ENCODE measurements at places on chromosomes 2 and 18.
A peak's percentile ranks its signal among the peaks of the same experiment; 100 is the strongest.

- DNase-seq, result no peak
- no peak overlapping the region for H3K27ac ChIP-seq
- H3K27me3 ChIP-seq, result peaks cover 17% of the 10 kb centered on the region
These were observed 39.8 kb upstream of the EVA1A start for GRCh38 chr2:75600461-75601011.

DNA sequence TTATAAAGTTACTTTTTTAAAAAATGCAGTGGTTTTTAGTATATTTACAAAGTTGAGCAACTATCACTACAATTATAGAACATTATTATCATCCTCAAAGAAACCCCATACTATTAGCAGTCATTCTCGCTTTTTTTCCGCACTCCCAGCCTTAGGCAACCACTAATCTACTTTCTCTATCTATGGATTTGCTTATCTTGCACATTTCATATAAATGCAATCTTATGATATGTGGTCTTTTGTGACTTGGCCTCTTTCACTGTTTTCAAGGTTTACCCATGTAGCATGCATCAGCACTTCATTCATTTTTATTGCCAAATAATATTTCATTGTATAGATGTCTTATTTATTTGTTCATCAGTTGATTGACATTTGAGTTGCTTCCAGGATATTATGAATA lies 273.4 kb downstream of the AGPS start:
- H3K4me1 ChIP-seq, result peaks cover 12% of the 10 kb centered on the region
- no peak for DNase-seq
- H3K4me3 ChIP-seq, result no peak overlapping the region
- no peak overlapping the region for H3K27ac ChIP-seq
- H3K27me3 ChIP-seq, result peaks cover 4% of the 10 kb centered on the region

DNA sequence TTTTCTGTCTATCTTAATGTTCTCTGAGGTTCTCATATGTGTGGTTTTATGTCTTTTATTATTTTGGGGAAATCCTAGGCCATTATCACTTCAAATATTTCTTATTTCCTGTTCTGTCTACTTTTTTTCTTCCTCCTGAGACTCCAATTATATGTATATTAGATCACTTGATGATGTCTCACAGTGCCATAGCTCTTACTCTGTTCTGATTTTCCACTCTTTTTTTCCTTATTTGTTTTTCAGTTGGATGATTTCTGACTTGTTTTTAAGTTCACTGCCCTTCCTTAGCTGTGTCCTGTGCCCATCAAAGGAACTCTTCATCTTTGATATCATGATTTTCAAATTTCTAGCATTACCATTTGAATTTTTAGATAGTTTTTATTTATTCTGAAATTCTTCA lies 24.1 kb downstream of the FAM228B start:
- no peaks in the 10 kb centered on the region for H3K4me1 ChIP-seq
- peaks cover 8% of the 10 kb centered on the region for H3K36me3 ChIP-seq
- DNase-seq, result no peak
- no peaks in the 10 kb centered on the region for H3K27me3 ChIP-seq
- H3K4me3 ChIP-seq, result no peak overlapping the region

- no peak for DNase-seq
- H3K27me3 ChIP-seq, result no peaks in the 10 kb centered on the region
- H3K36me3 ChIP-seq, result no peaks in the 10 kb centered on the region
- H3K4me3 ChIP-seq, result no peak overlapping the region
These were observed 107.5 kb upstream of the SRD5A2 start for GRCh38 chr2:31688282-31688681.

DNA sequence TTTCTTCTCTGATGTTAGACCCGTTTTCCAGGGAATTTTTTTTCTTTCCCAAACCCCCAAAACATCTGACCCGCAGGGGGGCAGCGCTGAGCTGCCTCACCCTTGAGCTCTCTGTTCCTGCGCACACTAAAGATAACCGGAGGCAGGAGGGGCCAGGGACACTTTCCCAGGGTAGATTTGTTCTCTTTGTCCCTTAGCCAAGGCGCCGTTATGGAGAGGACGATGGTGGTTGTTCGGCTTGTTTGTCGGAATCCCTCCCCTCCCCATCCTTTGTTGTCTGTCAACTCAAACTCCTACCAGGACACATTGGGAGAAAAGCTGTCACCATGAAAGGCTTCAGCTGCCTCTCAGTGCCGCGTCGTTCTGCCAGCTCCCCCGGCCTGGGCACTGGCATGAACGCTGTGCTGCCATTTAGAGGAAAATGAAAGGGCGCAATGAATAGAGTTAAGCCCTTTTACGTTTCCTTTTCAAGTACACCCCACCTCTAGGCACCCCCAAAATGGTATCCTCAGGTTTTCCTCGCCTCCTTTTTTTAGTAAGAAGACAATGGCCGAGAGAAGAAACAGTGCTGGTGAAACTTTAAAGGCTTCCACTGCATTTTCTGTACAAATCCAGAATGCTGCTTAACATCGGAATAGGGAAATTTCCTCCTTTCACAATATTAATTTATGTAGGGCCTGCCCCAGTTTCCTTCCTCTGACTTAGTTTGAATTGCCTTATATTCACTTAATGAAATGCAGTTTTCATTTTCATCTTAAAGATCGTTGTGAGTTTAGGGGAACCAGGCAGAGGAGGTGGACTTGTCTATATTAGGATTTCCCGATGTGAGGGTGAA lies 62.1 kb downstream of the RND3 start:
- H3K4me3 ChIP-seq, result no peak overlapping the region
- DNase-seq, result no peak
- H3K36me3 ChIP-seq, result no peaks in the 10 kb centered on the region
- H3K27me3 ChIP-seq, result no peaks in the 10 kb centered on the region

DNA sequence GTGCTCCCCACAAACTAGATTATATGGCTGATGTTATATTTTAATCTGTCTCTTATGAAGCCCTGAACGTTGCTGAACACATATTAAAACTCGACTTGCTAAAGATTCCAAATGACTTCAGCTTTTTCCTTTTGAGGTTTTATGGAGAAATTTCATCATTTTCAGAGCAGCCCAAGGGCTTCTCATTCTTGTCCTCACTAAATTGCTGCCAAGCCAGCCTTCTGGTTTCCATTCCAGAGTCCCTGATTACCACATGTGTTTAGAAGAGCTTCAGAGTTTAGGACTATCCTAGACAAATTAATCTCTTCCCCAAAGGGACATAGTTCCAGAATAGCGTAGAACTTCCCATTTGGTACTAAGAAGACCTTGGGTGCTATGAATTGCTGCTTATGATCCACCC lies 77.8 kb upstream of the CCDC195 start:
- DNase-seq, result no peak
- H3K4me3 ChIP-seq, result no peak overlapping the region
- H3K36me3 ChIP-seq, result peaks cover 82% of the 10 kb centered on the region
- H3K27ac ChIP-seq, result no peak overlapping the region

DNA sequence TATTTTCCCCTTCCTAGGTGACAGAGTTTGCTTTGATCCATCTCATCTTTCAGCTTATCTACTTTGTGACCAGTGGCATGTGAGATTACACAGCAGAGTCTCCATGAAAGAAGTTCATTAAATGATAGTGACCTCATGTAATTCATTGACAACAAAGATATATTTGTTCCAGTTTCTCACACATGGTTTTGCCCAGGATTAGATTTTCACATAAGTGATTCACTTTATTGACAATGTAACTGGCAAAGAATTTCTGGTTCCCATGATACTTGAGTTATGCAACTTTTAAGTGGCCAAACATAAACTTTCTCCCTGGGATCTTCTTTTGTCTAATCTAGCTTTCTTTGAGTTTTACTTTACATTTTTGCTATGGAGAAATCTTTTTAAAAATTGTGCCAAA lies 50.0 kb downstream of the MC4R start:
- no peak overlapping the region for H3K27ac ChIP-seq
- no peaks in the 10 kb centered on the region for H3K36me3 ChIP-seq
- no peaks in the 10 kb centered on the region for H3K4me1 ChIP-seq
- H3K4me3 ChIP-seq, result no peak overlapping the region
- H3K27me3 ChIP-seq, result no peaks in the 10 kb centered on the region

DNA sequence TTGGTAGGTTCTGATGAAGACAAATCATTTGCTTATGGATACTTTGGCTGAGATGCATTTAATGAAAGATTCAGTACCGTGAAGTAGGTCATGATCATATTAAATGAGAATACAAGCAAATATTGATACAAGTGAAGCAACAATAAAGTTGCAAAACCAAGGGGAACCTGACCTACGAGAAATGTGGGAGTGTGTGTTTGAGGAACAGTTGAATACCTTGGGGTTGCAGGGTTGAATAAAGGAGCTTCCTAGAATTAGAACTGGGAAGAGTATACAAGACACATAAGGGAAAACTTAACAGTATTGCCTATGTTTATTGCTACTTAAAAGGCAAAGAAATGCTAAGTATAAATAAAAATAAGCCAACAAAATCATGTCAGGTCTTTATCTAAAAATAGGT lies 702.9 kb downstream of the ERBB4 start:
- no peak for DNase-seq
- H3K4me3 ChIP-seq, result no peak overlapping the region
- no peaks in the 10 kb centered on the region for H3K4me1 ChIP-seq
- H3K27ac ChIP-seq, result no peak overlapping the region
- no peaks in the 10 kb centered on the region for H3K36me3 ChIP-seq

- peaks cover 5% of the 10 kb centered on the region for H3K4me1 ChIP-seq
- DNase-seq, result no peak
- H3K36me3 ChIP-seq, result no peaks in the 10 kb centered on the region
- no peak overlapping the region for H3K27ac ChIP-seq
These were observed 524.2 kb upstream of the TCF4 start for GRCh38 chr18:56112013-56112749.

- DNase-seq, result no peak
- no peak overlapping the region for H3K27ac ChIP-seq
- H3K4me3 ChIP-seq, result no peak overlapping the region
These were observed 36.4 kb downstream of the PXDN start for GRCh38 chr2:1707771-1708418.

- H3K27me3 ChIP-seq, result peaks cover 6% of the 10 kb centered on the region
- no peaks in the 10 kb centered on the region for H3K36me3 ChIP-seq
These were observed 63.5 kb downstream of the TBC1D8 start for GRCh38 chr2:101087638-101088037.

GRCh38 chr2:230680463-230681170 lies 32.0 kb upstream of the CAB39 start:
- peaks cover 19% of the 10 kb centered on the region for H3K36me3 ChIP-seq
- DNase-seq, result no peak
- H3K4me1 ChIP-seq, result peaks cover 60% of the 10 kb centered on the region
- no peak overlapping the region for H3K4me3 ChIP-seq

GRCh38 chr18:56489893-56490292 lies 148.5 kb downstream of the TXNL1 start:
- no peaks in the 10 kb centered on the region for H3K4me1 ChIP-seq
- H3K36me3 ChIP-seq, result no peaks in the 10 kb centered on the region
- H3K27ac ChIP-seq, result no peak overlapping the region
- no peak overlapping the region for H3K4me3 ChIP-seq

GRCh38 chr2:65686928-65687521 lies 254.6 kb upstream of the SPRED2 start:
- H3K4me1 ChIP-seq, result no peaks in the 10 kb centered on the region
- H3K27me3 ChIP-seq, result peaks cover 2% of the 10 kb centered on the region
- no peak overlapping the region for H3K27ac ChIP-seq
- H3K4me3 ChIP-seq, result no peak overlapping the region
- H3K36me3 ChIP-seq, result no peaks in the 10 kb centered on the region
- DNase-seq, result no peak

GRCh38 chr2:241514553-241514952 lies 6.2 kb upstream of the STK25 start:
- peaks cover 25% of the 10 kb centered on the region for H3K4me1 ChIP-seq
- peaks cover 6% of the 10 kb centered on the region for H3K36me3 ChIP-seq
- no peak overlapping the region for H3K4me3 ChIP-seq
- H3K27ac ChIP-seq, result no peak overlapping the region
- no peaks in the 10 kb centered on the region for H3K27me3 ChIP-seq
- no peak for DNase-seq

- H3K27ac ChIP-seq, result no peak overlapping the region
- H3K4me3 ChIP-seq, result no peak overlapping the region
- DNase-seq, result no peak
- no peaks in the 10 kb centered on the region for H3K36me3 ChIP-seq
- peaks cover 3% of the 10 kb centered on the region for H3K27me3 ChIP-seq
These were observed 102.8 kb upstream of the RNF152 start for GRCh38 chr18:61995618-61996017.

GRCh38 chr2:30959653-30960052 lies 152.4 kb upstream of the CAPN13 start:
- no peak overlapping the region for H3K4me3 ChIP-seq
- no peaks in the 10 kb centered on the region for H3K27me3 ChIP-seq
- H3K4me1 ChIP-seq, result no peaks in the 10 kb centered on the region
- no peak for DNase-seq

GRCh38 chr2:62369541-62370202 lies 136.3 kb downstream of the TMEM17 start:
- no peaks in the 10 kb centered on the region for H3K36me3 ChIP-seq
- no peaks in the 10 kb centered on the region for H3K27me3 ChIP-seq
- H3K4me1 ChIP-seq, result no peaks in the 10 kb centered on the region

DNA sequence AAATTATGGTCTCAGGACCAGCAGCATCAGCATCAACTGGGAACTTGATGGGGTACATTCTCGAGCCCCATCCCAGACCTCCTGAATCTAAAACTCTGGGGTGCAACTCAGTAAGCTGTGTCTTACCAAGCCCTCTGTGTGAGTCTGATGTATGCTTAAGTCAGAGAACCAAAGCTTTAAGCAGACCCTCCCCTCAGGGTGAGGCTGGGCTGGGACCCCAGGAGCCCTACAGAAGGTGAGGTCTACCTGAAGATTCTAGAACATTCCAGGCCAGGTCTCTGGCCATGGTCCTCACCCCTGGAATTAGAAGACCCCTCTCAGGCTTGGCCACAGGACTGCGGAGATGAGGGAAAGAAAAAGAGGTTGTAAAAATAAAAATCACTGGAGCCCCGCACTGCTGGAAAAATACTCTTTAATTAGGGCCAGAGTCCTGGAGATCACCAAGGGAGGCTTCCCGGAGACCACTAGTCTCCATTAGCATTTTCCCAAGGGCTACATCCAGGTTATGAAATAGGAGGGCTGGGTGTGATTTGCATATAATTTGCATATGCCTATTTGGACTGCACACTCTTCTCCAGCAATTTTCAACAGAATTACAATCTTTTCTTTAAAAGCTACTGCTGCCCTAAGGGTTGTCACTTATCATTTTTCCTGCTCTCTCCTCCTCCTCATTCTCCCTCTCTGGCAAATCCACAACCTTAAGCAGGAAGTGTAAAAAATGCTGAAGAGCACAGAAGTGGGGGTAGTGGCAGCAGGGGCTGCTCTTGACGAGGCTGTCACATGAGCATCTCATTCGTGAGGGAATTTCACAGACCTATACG lies 100.2 kb downstream of the ZBTB7C start:
- no peak for DNase-seq
- no peak overlapping the region for H3K4me3 ChIP-seq
- no peak overlapping the region for H3K27ac ChIP-seq
- no peaks in the 10 kb centered on the region for H3K36me3 ChIP-seq

- H3K36me3 ChIP-seq, result peaks cover 64% of the 10 kb centered on the region
These were observed 215.6 kb downstream of the HDAC4 start for GRCh38 chr2:239184968-239185903.

GRCh38 chr2:216142540-216142939 lies 33.4 kb downstream of the XRCC5 start:
- DNase-seq, result no peak
- H3K4me3 ChIP-seq, result no peak overlapping the region
- H3K27ac ChIP-seq, result peak overlapping the region; percentile 27
- peaks cover 52% of the 10 kb centered on the region for H3K36me3 ChIP-seq
- no peaks in the 10 kb centered on the region for H3K27me3 ChIP-seq

GRCh38 chr2:121677855-121678254 lies 28.6 kb upstream of the CLASP1 start:
- peaks cover 15% of the 10 kb centered on the region for H3K27me3 ChIP-seq
- peaks cover 23% of the 10 kb centered on the region for H3K36me3 ChIP-seq
- H3K27ac ChIP-seq, result no peak overlapping the region
- H3K4me1 ChIP-seq, result peaks cover 7% of the 10 kb centered on the region
- DNase-seq, result no peak

Measured in activated CD4-positive, alpha-beta memory T cell treated with anti-CD3 and anti-CD28 coated beads, Interleukin-2, amount 10 ng/mL, durations not matched to agents 7 days and 5 days (primary cell).